Foreskin melanocyte (primary cell): ENCODE measurements at places on chromosomes 12 and 14.

DNA sequence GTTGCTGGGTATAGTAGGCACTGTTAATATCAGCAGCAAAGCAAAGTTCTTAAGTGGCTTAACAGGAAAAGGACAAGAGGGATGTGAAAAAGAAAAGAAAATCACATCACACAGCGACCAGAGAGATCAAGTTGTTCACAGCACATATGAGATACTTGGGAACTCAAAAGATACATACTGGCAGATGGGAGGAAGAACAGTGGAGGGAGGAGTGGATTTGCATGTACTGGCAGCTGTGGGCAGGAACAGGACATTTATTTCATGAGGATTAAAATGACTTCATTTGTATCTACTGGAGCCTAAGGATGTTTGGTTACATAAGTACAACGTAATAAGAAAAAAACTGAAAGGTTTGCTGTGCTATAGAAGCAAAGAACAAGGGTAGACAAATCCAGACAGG lies 136.5 kb upstream of the IFNG-AS1 start:
- DNase-seq, result no peak

GRCh38 chr12:92784356-92784755 lies 81.6 kb downstream of the PLEKHG7 start:
- no peak for DNase-seq

- DNase-seq, result no peak
These were observed 697.1 kb upstream of the SEL1L start for GRCh38 chr14:82230748-82231147.

GRCh38 chr12:27013611-27014084 lies 536 bp downstream of the TM7SF3 start:
- peak; percentile 40 for DNase-seq

GRCh38 chr14:89443042-89443629 lies 26.1 kb upstream of the FOXN3 start:
- DNase-seq, result no peak

DNA sequence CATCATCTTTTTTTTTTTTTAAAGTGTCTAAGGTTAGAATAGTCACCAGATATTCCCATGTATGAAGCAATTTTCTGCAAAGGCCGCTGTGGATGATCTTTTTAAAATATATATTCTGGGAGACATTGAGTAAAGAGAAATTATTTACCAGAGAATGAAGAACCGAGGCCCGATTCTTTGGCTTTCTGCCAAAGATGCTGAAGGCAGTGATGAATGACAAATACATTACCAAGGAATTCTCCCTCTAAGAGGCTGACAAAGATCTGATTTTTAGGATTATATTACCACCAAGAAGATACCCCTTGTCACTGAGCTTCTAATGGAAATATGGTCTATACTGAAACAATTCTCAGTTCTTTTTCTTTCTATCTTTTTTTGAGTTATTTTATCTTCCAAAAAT lies 336.8 kb downstream of the NAV3 start:
- DNase-seq, result no peak

DNA sequence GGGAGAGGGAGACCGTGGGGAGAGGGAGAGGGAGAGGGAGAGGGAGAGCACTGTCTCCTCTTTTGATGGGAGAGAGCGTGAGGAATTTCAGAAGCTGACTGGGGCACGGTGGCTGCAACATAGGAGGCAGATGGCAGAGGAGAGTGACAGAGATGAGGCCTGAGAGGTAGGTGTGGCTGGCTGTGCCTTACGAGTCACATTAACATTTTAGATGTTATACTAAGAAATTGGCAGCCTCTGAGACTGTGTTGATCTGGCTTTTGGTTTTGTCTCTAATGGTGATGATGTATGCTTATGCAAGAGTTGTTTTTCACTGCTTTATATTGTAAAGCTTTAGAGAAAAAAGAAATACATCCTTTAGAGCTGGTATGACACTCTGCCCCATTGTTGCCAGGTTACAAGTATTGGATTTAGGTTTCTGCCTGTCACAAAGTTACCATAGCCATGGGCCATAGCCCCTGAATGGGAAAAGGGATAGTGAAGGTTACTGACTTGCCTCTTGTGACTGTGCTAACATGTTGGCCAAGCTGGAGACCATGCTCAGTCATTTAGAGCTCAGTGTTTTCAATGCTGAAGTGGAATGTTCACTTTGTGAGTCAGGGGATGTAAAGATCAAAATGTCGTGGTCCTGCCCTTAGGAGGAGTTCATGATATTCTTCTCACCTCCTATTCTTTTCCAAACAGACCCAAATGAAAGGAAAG lies 186.2 kb downstream of the SYNE2 start:
- DNase-seq, result no peak

DNA sequence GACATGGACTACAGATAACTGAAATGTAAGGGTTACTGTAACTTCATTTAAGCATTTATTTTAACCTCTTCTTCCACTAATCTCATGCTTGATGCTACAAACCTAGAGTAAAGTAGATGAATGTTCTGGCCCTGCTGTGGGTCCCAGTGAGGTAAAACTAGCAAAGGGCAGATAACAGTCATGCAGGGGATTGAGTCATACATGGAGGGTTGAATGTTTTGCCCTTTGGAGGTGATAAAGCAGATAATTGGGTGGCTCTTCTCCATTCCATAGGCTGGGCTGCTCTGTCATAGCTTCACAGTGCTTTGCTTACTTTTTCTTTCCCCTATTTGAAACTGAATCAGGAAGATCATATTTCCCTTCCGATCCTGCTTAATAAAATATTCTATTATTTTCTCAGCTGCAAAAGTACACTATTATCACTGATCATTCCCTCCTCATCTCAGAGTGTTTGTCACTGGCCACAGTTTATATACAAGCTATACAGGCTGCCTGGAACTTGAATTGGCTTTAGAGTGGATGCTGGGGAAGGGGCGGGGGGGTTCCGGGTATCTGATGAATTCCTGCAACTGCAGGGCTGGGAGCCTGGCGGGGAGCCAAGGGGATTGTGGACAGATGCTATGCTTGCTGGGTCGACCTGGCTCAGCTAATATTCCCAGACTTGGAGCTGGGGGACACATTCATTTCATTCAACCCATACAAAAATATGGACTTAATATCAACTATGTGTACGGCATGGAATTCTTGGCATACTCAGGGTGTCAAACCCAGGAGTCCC lies 235.1 kb downstream of the NRXN3 start:
- no peak for DNase-seq

- DNase-seq, result no peak
These were observed 1756.8 kb upstream of the SEL1L start for GRCh38 chr14:83290447-83290846.

- DNase-seq, result no peak
These were observed 20.5 kb downstream of the DERA start for GRCh38 chr12:15931590-15932053.

GRCh38 chr14:32332415-32333316 lies 3.6 kb downstream of the AKAP6 start:
- DNase-seq, result no peak

DNA sequence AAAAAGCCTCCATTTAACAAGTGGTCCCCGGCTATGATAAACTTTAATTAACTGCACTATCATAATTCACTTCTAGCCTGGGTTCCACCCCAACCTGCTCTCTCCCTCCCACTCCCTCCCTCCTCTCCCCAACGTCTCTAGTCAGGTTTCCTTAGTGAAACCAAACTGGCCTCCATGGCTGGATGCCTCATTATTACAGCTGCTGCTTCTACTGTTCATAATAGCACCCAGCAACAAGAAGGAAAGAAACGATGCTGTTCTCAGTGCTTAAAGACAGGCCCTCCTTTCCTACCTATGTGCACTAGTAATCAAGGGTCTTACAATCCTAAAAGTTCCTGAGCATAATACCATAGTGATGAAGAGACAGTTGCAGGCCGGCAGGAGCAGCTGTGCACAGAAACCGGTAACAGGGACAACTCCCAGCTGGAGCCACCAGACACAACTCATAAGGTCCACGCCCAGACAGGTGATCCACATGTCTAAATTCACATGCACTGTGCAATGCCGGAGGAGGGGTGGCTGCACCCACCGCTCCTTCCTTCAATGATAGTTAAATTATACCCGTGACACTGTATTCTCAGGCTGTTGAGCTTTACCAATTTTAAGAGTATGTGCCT lies 6.2 kb downstream of the IRF2BPL start:
- no peak for DNase-seq

DNA sequence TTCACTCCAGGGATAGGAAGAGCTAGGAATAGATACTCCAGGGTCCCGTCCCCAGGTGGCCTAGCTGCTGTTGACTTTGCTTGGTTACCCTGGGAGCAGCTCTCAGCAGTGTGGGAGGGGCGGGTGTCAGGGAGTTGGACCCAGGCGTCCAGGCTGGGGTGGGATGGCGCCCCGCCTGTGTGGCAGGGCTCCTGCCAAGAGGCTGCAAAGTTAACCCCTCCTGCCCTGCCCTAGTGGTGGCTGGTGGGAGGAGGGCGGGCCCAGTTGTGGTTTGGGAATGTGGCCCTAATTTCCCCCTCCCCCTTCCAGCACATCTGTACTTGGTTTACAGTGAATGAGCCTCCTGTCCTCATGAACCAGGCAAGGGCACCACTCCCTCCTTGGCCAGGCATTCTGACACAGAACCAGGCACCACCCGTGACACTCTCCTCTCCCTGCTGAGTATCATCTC lies 1.7 kb upstream of the RARG start:
- DNase-seq, result no peak

- no peak for DNase-seq
These were observed 13.0 kb upstream of the CDK2AP1 start for GRCh38 chr12:123284669-123285068.

GRCh38 chr12:80033448-80033847 lies 65.9 kb upstream of the OTOGL start:
- peak; percentile 35 for DNase-seq

GRCh38 chr12:1481326-1481725 lies 113.1 kb downstream of the FBXL14 start:
- no peak for DNase-seq

DNA sequence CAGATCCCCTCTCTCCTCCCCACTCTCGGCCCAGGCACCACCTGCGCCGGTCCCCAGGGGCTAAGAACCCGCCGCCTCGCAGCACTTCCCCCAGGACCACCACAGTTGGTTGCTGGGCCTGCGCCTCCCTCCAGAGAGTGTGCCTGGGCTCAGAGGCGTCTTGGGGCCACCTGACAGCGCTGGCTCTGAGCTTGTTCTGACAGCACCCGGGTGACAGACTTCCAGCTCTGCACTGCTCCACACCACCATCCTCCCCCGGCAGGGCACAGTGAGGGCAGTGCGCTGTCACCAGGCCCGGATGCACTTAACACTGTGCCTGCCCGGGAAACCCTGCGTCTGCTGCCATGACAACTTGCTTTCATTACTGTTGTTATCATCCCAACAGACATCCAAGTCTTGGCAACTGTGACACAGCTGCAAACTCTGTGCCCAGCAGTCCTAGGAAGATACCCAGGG lies 6.6 kb downstream of the BRF1 start:
- DNase-seq, result no peak

DNA sequence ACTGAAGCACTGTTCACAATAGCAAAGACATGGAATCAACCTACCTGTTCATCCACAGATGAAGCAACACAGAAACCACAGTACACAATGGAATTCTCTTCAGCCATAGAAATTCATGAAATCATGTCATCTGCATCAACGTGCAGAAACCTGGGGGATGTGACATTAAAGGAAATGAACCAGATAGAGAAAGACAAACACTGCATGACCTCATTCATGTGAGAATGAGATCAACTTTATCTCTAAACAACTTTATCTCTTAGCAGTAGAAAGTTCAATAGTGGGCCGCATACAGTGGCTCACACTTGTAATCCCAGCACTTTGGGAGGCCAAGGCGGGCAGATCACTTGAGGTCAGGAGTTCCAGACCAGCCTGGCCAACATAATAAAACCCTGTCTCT lies 19.9 kb downstream of the ASCL4 start:
- no peak for DNase-seq

DNA sequence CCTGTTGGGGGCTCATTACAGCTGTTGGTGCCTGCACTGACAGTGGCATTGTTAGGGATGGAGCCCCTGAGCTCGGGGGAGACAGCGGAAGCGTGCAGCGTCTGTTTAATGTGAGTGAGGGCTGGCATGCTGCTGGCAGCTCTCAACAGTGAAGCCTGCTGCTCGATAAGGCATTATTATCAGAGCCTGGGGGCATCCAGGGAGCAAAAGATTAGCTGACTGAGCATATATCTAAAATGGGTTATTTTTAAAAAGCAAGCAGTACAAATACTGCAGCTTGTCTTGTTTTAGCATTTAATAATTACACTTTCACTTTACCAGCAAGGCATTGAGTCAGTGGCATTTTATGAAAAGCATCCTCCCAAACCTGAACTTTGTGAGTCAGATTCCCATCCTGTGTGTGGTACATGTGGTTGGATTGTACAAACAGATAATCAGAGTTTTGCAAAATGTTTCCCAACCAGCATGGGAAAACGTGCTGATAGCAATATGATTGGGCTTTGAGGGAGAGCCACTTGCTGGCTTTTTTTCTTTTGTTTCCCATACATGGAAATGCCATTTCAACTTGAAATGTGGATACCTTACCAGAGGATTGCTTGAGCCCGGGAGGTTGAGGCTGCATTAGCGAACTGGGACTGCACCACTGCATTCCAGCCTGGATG lies 150.8 kb downstream of the PRKCH start:
- DNase-seq, result peak; percentile 51

DNA sequence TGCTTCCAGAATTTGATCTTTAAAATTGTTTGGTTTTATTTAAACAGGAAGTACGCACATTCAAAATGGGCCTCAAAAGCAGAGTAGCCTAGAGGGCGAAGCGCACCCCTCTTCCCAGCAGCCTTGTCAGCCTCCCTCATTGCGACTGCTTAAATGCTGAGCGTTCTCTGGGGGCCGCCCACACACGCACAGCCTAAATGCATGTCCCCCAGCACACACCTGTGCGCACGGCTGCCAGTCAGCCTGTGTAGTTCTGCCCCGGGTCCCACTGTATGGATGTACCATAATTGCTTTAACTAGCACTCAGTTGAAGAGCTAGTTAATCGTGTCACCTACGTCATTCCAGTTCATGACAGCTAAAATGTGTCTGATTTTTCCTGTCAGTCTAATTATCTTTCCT lies 79.3 kb downstream of the TESC start:
- no peak for DNase-seq

- DNase-seq, result no peak
These were observed 19.1 kb downstream of the PTPRO start for GRCh38 chr12:15341371-15341770.

GRCh38 chr14:22606380-22606779 lies 8.3 kb downstream of the ABHD4 start:
- DNase-seq, result no peak

DNA sequence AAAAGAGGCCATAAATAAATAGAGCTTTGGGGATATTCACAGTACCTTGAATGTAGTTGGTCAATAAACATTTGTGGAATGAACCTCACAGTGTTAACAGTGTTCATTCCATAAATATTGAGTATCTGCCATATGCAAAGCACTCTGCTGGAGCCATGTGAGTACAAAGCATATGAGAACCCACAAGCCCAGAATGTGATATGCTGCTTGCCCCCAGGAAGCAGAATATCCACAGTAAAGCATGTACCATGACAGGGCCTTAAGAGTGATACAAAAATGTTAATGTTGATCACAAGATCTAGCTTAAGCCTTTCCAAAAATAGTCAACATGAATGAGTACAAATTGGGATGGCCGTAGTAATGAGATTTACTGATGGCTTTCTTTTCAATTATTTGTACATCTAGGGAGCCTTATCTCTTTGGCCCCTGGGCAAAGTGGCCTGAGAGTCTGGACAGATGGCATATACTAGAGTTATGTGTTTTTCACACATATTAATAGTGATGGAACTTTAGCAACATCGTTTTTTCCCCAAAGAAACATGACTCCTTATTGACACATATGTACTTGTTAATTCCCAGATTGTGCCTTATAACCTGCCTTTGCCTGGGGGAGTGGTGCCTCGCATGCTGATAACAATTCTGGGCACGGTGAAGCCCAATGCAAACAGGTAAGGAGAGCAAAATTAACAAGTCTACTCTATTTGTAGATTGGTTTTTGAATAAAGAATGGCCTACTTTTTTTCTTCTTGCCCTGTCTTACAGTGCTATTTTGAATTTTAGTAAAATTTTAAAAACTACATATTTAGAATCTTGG lies 10.9 kb downstream of the LGALS3 start:
- peak; percentile 92 for DNase-seq
